ENCODE measurements at places on chromosomes 7 and 10.

DNA sequence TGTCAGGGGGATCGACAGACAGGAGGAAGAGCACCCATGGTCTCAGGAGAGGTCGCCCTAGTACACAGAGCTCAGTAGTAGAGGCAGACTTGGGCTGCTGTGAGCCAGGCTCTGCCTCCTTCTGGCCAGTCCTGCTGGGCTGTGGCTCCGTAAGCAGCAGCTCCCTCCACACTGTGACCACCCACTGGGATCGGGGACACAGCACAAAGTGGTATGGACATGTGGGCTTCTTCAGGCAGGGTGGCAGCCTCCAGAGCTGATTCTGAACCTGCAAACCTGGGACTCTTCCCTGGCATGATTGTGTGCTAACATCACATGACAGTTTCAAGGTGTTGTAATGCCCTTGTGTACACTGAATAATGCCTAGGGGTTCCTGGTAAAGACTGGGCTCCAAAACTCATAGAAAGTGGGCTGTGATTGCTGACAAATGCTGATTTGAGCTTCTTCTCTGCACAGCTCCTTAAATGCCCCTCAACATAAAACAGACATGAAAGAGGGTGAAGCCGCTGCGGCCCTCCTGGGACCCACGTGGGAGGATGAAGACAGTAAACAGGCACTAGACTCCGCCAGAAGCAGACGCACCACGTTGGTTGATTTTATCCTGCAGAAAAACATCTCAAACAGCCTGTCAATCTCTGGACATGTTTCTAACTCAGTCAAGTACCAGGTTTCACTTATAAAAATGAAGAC, 76.7 kb downstream of the GPR26 start:
- DNase-seq: no peak

GRCh38 chr7:108385834-108386422, 70.3 kb downstream of the NRCAM start:
- DNase-seq: no peak

DNA sequence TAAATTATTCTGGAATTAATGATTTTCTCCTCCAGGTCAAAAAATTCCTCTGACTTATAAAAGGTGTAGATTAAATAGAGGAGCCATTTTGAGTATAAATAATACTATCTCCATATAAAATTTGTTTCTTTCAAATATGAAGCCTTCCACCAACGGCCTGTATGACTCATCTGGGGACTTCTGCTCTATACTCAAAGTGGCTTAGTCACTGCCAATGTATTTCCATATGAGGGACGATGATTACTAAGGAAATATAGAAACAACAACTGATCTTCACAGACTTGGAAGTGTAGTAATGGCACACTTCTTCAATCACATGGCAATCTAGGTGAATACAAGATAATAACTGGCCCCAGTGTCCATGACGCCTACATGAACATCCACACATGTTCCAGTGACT, 335.6 kb upstream of the HGF start:
- peak; percentile 61 for DNase-seq

DNA sequence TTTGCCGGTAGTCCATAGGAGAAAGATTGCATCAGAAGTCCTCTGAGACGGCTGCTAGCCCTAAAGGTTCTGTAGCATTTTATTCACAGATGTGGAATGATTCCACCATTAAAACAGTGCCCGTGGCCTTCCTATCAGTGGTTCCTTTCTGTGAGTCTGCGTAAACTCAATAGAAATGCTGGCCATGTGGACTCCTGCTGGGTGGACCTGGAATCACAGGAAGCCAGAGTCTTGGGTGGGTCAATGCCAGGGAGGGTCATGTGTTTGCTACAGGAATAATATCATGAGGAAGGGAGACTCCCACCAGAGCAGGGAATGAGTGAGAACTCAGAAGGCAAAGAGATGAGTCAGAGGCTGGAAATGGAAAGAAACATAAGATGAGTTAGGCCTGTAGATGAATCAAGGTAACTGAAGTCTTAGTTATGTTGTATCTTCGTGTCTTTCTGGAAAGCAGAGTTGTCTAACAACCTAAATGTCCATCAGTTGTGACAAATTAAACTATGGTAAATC, 410.4 kb upstream of the AUTS2 start:
- no peak for DNase-seq

GRCh38 chr10:69872323-69872722, 70.6 kb downstream of the COL13A1 start:
- no peak for DNase-seq

DNA sequence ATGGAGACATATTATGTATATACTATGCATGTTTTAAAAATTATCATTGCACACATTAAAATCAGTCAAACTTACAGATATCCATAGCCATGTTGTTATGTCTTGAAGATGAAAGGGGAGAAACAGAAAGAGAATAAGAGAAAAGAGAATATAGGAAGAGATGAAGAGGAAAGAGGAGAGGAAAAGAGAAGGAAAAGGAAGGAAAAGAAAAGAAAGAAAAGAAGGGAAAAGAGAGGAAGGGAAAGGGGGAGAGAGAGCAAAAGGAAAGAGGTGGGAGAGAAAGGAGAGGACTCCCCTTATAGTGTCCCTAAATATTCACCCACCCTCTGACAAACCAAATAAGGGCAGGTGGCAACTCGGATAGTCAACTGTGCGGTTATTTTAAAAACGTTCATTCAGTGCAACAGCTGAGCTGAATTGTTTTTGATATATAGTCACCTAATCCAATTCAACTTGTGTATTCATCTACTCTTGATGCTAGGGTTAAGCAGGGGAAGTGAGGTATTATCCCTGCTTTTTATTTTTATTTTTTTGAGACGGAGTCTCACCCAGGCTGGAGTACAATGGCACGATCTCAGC, 14.6 kb downstream of the SVIL start:
- DNase-seq: no peak

DNA sequence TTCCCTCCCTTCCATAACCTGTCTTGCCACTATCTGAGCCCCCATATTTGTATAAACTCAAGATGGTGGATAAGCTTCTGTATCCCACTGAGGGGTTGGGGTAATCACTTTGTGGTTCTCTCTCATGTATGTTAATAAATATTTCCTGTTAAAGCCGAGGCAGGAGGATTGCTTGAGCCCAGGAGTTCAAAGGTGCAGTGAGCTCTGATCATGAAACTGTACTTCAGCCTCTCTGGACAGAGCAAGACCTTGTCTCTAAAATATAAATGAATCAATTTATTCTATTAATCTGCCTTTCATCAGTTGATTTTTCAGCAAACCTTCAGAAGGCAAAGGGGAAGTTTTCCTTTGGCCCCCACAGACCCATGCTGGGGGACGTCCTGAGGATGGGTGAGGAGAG, 1.8 kb upstream of the RARRES2 start:
- no peak for DNase-seq

DNA sequence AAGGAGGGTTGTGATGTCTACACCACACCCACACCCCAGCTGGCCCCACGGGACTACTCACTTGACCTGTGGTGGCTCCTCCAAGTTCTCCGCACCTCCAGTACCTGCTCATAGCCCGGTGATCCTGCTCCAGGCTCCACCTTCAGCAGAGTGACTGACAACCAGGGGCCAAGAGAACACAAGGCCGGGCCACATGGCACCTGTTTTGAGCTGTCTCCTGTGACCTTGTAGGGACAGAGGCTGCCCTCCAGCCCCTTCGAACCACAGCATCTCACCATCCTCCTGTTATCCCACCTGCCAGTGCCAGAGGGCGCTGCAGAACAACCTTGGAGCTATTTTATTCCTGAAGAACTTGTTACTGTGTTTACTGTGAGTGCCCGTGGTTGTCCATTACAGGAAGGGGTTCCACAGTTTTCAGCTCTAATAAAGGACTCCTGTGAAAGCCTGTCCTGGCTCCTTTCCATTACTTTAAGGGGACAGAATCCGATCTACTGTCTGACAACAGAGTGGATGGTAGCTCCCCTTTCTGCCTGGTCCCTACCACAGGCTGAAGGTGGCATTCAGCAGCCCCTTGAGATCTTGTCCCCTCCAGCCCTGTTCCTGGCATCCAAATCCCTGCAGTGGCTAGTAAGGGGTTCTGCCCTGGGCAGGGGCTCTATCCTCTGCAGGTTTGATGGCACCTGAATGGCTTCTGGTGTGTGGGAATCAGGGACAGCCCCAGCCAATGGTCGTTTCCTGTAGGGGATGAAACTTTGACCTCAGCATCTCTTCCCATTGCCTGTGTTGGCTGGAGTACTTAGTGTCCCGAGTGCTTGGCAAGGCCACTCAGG, 50.8 kb downstream of the C10orf120 start:
- DNase-seq: no peak

DNA sequence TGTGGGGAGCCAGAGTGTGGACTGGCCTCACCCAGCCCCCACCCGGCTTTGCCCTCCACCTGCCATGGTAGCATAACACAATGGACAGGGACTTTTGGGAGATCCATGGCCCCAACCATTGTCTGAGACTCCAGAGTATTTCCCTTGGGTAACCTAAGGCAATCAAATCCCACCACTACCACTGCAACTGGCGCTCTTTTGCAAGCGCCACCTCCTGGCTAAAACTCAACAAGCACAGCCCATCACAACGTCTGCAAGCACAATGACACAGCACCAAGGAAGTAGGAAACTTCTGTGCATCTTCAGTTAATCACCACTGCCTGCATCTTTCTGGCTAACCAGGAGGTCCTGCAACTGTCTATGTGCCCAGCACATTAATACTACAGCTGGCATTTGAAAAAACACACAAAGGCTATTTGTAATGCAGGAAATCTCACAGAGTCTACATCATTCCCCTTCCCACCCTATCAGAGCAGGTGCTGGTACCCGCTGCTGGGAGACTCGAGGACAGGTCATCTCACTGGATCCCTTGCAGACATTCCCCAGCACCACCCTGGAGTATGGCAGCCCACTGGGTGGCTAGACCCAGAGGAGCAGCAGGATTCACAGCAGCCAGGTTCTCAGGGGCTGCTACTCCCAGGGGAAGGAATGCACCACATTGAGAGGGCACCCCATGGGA, 27.7 kb downstream of the ANKRD26 start:
- DNase-seq: no peak

DNA sequence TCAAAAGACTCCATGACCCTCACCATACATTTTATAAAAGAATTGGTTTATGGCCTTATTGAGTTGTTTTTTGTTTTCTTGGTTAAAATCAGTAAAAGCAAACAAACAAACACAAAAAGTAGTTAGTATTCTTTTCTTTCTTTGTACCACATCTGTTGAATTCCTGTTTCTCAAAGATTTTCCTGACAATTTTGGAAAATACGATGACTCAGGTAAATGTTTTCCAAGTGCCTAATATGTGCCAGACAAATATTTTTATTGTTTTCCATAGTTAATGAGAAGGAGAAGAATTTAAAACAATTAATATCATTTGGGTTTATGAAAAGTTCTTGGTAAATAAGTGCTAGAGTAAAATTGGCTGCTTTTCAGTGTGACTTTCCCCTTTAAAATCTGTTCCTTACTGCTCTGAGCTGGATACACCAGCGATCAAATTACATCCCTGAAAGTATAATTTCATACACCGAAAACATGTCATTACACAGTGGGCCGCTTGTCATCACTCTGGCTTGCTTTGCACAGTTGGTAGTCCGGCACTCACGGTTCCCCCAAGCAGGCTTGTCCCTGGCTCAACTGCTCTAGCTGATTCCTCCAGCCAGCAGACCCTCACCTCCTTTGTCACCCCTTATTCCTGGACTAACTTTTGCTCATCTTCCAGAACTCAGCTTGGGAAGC, 80.5 kb downstream of the TBXAS1 start:
- no peak for DNase-seq

DNA sequence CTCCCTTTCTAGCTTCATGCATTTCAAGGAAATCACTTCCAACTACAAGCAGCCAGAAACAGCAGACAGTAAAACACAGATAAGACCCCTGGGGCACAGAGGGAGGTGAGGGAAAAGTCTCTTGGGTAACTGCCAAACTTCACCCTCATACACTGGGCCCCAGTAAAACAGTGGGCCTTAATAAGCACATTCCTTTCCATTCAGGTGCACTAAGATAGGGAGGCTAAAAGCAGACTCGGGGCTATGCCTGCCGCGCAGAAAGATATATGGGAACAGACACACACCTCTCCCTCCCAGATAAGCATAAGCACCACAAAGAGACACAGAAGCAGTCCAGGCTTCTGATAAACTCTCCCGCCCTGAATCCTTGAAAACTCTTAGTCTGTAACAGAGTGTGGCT, 117.0 kb downstream of the TYW1B start:
- DNase-seq: no peak

- no peak for DNase-seq
Observed at GRCh38 chr10:123559823-123560092, 106.4 kb upstream of the GPR26 start.

GRCh38 chr10:132641966-132642731, 104.6 kb downstream of the INPP5A start:
- no peak for DNase-seq

GRCh38 chr10:110413049-110413783, 84.5 kb upstream of the DUSP5 start:
- DNase-seq: no peak

GRCh38 chr7:110356438-110356837, 734.5 kb upstream of the LRRN3 start:
- no peak for DNase-seq

GRCh38 chr7:100141555-100141949, 7.2 kb upstream of the LAMTOR4 start:
- DNase-seq: no peak

DNA sequence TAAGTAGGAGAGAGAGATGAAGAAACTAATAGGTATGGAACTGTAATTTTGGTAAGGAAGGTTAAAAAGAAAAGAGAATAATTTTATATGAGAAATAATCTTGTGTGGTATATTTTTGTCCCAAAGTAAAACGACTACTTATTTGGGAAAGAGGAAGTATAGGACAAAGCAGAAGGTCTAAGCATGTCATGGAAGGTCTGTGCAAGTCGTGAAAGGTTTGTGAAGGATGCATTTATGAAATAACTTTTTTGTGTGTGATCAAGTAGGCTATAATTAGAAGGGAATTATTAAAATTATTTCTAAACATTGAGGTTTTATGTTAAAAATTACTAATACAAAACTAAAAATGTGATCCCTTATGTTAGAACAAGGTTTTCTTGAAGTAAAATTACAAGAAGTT, 63.3 kb downstream of the ZNF783 start:
- no peak for DNase-seq

GRCh38 chr7:25900877-25901276, 251.1 kb upstream of the NFE2L3 start:
- DNase-seq: no peak

GRCh38 chr10:14014423-14014822, 316.3 kb downstream of the FRMD4A start:
- no peak for DNase-seq

GRCh38 chr7:116630932-116631671, 40.9 kb upstream of the MET start:
- no peak for DNase-seq

GRCh38 chr7:2460641-2461040, 15.6 kb downstream of the GRIFIN start:
- DNase-seq: no peak

DNA sequence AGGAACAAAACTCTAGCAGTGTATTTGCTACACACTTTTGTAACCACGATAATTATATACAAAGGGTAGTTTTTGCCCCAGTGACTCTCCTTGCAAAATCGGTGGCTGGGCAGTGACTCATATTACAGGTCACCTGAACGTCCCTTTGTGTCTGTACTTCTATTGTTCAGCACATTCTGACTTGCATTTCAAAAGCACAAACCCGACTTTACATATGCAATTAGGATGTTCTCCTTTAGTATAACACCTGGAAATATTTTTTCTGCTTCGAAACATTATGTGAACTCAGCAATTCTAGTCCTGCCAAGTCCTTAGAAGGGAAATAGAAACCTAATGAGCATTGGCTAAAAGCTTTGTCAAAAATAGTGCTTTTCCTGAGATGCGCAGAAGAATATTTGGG, 6.0 kb downstream of the PRR15 start:
- DNase-seq: no peak
